ENCODE measurements at places on chromosomes 6 and 20.

DNA sequence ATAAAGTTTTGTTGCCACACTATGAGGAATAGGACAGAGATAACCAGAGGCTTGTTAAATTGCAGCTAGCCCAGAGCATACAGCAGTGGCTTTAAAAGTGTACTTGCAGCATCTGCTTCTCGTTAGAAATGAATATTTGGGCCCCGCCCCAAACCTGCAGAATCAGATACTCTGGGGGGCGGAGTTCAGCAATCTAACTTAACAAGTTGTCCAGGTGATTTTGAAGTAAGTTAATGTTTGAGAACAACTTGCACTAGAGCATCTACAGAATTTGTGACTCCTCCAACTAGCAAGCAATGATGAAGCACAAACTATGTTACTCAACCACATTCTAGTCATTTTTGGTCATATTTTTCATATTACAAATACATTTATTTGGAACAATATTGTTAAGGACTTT is 10.6 kb upstream of the SUPT3H start:
- DNase-seq = no peak

DNA sequence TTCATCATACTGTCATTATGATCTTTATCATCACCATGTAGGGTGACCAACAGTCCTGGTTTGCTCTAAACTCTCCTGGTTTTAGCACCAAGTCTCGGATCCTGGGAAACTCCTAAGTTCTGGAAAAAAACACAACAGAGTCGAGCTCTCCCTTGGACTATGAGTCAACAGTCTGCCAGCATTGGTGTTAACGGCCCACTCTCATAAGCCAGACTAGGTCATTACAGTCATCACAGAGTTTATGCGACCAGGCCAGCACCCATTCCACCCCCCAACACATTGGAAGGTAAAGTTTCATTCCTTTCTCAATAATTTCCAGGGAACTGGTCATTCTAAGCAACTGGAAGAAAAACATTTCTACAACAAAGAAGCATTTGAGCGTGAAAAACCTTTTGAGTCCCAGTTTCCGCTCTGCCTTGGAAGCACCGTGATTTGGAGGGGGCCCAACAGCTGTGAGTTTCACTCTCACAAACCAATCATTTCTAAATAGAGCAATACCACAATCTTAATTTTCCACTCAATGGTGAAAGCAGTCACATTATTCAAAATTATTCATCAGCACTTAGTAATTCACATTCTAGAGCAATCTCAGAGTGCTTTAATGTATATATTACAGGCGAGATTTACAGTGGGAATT is 445.0 kb downstream of the CDH26 start:
- DNase-seq = no peak

DNA sequence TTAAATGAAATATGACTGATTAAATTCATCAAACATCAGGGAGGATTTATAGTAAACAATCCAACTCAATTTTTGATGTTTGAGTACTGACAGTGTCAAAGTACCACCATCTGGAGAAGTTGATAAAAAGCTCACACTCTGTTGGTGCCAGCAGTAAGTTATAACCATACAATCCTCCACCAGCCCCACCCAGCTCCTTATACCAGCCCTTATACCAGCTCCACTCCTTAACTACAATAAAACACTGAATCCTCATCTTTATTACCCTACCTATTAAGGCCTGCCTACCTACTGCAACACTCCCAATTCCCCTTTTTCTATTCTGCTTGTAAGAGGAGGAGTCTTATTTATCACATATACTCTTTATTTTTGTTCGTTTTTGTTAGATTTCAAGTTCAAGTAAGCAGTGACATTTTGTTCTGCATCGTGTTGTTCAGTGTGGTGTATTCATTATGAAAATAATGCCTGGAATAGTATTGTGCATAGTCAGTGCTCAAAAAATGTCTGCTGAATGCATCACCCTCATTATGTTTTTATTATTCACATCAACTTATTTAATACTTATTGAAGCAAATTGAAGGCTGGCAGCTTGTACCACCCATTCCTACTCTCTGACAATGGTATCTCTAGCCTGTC is 954.7 kb upstream of the ADGRB3 start:
- DNase-seq = no peak

- no peak for DNase-seq
Measured at GRCh38 chr6:133504761-133505160, 263.6 kb downstream of the EYA4 start.

GRCh38 chr6:98782772-98783171 is 51.6 kb upstream of the POU3F2 start:
- DNase-seq = no peak

GRCh38 chr20:60215816-60216730 is 257.9 kb downstream of the CDH26 start:
- no peak for DNase-seq

DNA sequence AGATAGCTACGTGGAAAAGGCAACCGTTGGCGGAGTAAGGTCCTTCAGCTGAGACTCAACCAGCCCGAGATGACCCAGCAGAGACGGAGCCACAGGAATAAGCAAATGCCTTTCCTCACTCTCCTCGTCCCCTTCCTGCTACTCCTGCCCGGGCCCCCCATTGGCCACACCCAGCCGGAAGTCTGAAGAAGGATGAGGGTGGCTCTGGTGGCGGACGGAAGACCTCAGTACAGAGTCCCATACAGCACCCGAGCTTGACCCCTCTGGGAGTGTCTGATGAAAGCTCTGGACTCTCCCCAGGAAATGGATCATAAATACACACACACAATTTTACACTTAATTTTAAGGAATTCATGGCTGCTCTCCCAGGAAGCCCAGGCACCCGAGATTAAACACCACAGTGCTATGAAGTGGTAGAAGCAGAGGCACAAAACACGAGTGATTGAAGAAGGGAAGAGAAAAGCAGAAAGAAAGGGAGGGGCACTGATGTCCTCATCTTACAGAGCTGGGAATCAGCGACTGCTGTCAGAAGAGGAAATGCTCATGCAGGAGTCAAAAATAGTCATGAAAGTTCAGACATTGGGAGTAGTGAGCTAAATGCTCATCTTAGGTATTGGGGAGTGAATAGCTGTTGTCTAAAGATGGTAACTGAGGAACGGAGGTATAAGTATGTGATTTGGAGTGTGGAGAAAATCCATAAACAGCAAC is 125.6 kb downstream of the BANF2 start:
- DNase-seq = no peak

DNA sequence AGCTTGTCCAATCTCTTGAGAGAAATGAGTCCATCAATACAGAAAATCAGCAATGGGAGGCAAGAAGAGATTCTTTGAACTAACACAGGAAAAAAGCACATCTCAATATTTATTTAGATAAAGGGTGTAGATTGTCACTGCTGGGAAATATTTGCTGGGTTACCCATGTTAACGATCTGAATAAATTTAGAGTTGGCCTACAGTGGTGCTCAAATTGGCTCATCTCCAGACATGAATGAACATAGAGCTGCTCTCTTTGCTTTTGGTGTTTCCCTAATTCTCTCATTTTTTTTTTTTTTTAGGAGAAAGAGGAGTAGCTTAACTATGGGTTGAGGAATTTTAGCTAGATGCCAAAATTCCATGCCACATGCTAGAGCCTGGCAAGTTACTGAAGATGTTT is 471.2 kb downstream of the PKHD1 start:
- DNase-seq = no peak

- DNase-seq = no peak
Measured at GRCh38 chr6:158815907-158816306, 3.3 kb downstream of the EZR start.

GRCh38 chr6:170178561-170179477 is 112.1 kb downstream of the DLL1 start:
- DNase-seq = no peak

DNA sequence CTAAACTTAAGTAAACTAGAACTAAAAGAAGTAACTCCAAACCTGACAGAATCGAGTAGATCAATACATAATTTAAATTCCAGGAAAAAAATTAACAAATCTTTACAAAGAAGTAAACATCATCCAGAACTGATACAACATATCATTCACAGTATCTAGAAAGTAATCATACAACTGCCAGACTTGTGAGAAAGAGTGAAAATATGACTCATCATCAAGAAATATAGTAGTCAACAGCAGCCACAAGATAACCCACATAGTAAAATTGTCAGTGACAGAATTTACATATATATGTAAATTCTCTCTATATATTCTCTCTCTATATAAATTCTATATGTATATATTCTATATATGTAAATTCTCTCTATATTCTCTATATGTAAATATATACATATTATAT is 242.8 kb upstream of the RGS17 start:
- no peak for DNase-seq

- DNase-seq = no peak
Measured at GRCh38 chr6:113149511-113149910, 707.6 kb upstream of the MARCKS start.

DNA sequence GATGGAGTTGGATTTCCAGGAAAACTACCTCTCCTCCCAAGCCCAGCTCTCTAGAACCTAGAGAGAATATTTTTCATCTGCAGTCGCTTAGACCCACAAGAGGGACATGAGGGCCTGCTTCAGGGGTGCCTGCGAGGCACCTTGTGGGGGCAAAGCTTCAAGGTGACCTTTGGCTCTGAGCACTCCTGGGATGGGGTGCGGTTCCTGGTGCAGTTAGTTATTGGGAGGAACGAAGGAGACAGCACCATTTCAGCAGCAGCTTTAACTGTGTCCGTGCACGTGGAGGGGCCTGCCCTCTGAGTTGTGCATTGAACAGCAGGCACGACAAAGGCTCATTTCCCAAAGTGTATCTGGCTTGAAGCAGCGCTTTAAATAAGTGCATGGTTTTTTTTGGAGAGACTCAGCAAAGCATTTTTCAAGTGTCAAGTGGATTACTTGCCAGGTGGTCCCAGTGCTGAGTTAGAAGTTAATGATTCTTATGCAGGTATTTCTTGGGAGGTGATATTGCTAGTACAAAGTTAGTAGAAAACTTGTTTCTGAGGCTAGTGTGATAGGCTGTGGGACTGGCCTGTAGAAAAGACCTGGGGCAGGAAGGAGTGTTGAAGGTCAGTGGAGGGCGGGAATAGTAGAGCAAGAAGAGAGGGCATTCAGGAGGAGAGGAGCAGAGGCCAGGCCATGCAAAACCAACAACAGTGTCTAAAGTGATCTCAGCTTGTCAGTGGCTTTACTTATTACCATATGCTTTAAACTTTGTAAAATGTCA is 3.8 kb downstream of the IGF2R start:
- DNase-seq = no peak

DNA sequence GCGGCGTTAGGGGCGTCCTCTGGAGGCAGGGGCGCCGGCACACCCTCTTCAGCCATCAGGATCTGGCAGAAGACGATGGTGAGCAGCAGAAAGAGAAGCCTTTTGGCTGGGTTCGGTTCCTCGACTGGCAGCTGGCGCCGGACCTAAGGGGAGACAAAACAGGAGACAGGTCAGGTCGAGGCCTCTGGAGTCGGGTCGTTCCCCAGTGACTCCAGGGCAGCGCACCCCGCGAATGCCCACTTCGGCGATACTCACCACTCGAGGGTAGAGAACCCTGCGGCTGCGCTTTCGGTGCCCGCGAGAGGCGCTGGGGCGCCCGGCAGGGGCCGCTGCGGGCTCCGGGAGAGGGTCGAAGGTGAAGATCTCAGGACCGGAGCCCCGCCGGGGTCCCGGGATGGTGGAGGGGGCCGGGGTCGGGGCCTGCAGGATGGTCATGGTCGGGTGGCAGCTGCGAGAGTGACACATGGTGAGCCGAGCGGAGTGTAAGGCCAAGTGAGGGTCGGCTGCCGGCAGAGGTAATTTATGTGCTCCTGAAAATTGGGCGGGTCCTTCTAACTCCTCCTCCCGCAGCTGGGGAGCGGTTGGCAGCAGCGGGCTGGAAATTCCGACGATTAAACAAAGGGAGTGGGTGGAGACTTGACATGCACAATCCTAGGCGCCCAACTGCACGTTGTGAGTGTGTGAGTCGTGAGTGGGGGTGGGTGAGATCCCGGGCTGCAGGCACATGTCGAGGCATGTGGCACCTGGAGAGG is at the start of gene IER3:
IER3 (minus strand) TSS at position 494 of the 752 bp plus-strand sequence; CDS start at position 465, 29 bp downstream.
- peak; percentile 51 for DNase-seq

GRCh38 chr6:88263591-88263990 is 97.4 kb upstream of the CNR1 start:
- no peak for DNase-seq

DNA sequence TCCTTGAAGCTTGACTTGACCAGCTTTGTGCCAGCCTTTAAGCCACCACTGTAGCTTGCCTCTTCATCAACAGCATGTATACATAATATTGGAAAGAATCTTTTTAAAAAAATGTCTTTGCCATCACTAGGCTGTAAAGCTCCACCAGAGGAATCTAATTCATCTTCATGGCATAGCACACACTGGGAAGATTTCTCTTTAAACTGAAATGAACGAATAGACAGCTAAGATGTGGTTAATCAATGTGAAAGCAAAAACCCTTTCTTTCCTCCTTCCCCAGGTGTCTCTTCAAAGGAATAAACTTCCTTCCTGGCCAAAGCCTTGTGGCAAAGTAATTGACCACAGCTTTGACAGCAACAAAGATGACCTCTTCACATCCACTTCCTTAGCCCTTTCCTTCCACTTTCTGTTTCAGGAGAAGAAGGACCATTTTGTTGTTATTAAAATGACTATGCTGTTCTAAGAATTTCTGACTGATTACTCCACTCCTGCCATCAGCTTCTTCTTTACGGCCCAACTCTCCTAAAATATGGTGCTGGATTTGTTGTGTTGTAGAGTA is 428.7 kb upstream of the SOX4 start:
- no peak for DNase-seq

- no peak for DNase-seq
Measured at GRCh38 chr6:356828-357251, 34.7 kb upstream of the IRF4 start.

DNA sequence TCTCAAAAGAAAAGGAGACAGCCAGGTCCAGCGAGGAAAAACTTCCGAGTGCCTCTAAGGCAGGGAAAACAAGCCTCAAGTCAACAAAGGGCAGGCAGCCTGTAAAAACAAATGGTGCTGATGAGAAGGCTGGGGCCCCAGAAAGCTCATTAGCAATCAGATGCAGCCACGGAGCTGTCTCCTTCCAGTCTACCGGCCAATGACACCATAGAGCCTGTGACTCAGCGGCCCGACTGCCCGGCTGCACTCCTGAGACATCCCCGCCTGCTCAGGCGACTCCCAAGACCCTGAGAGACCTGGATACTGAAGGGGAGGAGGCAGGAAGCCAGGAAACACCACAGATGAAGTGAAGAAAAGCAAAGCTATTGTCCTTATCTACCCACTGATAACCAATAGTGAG is 120.1 kb upstream of the HDDC2 start:
- DNase-seq = no peak

DNA sequence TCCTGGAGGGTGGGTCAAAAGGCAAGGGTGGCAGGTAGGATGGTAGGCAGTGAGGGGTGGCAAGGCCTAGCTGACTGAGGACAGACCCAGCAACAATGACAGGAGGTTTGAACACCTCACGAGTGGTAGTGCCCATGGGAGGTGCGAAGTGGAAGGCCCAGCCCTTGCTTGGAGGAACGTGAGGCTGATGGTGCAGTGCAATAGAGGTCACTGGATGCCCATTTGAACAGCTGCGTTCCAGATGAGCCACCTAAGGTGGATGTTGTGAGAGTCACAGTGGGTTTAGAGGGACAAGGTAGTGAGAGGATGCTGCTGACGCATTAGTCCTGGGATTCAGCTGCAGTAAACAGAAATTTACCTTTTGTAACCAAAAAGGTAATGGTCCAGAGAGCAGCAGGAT is 15.6 kb downstream of the TMEM74B start:
- no peak for DNase-seq
